ENCODE measurements at places on chromosomes 2 and 18. TPM values are rescaled to one million over a fixed set of nuclear protein-coding genes. Genes with fewer than 3 reads are reported as not detected.

GRCh38 chr18:55699233-55699765, 111.3 kb upstream of the TCF4 start:
- H3K4me3 ChIP-seq = no peak overlapping the region

GRCh38 chr2:96330407-96330806, 5.2 kb upstream of the NCAPH start:
- peaks cover 44% of the 10 kb centered on the region for H3K36me3 ChIP-seq
- no peak overlapping the region for H3K27ac ChIP-seq
- no peak overlapping the region for H3K4me3 ChIP-seq

- DNase-seq = no peak
- no peaks in the 10 kb centered on the region for H3K4me1 ChIP-seq
- H3K36me3 ChIP-seq = no peaks in the 10 kb centered on the region
- H3K4me3 ChIP-seq = no peak overlapping the region
- no peaks in the 10 kb centered on the region for H3K27me3 ChIP-seq
- H3K27ac ChIP-seq = no peak overlapping the region
Observed at GRCh38 chr2:153068052-153068451, 349.6 kb downstream of the ARL6IP6 start.

GRCh38 chr2:127047716-127048617, 59.0 kb downstream of the BIN1 start:
- peaks cover 10% of the 10 kb centered on the region for H3K36me3 ChIP-seq
- no peak overlapping the region for H3K27ac ChIP-seq
- no peak overlapping the region for H3K4me3 ChIP-seq
- peaks cover 2% of the 10 kb centered on the region for H3K4me1 ChIP-seq

DNA sequence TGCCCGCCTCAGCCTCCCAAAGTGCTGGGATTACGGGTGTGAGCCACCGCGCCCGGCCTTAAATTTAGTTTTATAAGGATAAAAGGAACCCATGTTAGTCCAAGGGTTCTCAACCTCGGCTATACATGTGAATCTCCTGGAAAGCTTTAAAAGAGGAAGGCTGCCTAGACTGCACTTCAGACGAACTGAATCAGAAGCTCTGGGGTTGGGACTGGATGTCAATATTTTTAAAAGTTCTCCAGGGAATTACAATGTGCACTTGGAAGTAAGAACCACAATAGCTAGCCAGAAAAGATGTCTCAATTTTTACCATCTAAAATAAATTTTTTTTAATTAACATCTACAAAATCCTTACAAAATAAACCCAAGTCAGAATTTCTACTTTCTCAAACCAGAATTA, 10.1 kb downstream of the LMAN2L start:
- no peak overlapping the region for H3K4me3 ChIP-seq
- peaks cover 35% of the 10 kb centered on the region for H3K36me3 ChIP-seq
- H3K27me3 ChIP-seq = no peaks in the 10 kb centered on the region

DNA sequence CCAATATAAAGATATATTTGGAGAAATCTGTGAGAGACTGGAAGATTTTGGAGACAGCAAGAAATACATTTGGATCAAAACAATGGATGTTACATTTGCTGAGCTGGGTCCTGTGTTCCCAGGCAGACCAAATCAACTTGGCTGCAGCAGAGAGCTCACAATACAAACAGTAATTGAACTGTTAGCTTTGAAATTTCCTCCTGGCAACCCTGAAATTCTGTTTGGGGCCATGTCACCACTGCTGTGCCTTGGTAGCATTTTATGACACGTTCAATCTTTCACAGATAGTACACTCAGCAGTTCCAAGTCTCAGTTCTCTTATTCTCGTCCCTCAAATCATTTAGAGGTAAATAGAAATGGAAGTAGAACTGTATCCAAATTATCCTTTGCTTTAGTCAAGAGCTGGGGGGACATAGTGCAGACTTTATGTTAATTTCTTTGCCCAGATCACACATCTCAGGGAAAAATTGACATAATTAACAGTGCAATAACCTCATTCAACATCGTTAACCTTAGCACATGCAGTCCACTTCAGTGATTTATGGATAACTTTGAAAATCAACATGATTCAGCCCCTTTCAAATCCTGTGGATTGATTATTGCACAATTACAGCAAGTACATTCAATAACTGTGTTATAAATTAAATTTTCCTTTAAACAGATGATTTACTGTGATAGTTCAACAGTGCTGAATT, 277.4 kb upstream of the MC4R start:
- H3K27me3 ChIP-seq = no peaks in the 10 kb centered on the region
- H3K36me3 ChIP-seq = no peaks in the 10 kb centered on the region
- no peaks in the 10 kb centered on the region for H3K4me1 ChIP-seq
- no peak overlapping the region for H3K4me3 ChIP-seq
- no peak for DNase-seq

Gene IL36A
- total RNA-seq = 0.23 TPM

Gene LHCGR
- total RNA-seq = not detected

Gene LYPD6
- not detected for total RNA-seq

All from activated CD4-positive, alpha-beta T cell treated with anti-CD3 and anti-CD28 coated beads, Interleukin-2, amount 10 ng/mL, durations not matched to agents 24 days and 14 days (primary cell).